ENCODE measurements at places on chromosomes 3 and 15. TPM values are rescaled to one million over a fixed set of nuclear protein-coding genes. Genes with fewer than 3 reads are reported as not detected.

GRK7 gene
- 0.14 TPM for total RNA-seq

CFAP100 gene
- total RNA-seq = 2.8 TPM

RASGRP1 gene
- total RNA-seq = 0.48 TPM

MYZAP gene
- total RNA-seq = 22.5 TPM

MIX23 gene
- 18.9 TPM for total RNA-seq
